ENCODE measurements at places on chromosomes 7 and 10.

- DNase-seq, result no peak
Measured at GRCh38 chr10:82750538-82750937, 875.5 kb downstream of the NRG3 start.

GRCh38 chr7:30252885-30253795, 31.3 kb upstream of the ZNRF2 start:
- DNase-seq, result no peak

GRCh38 chr10:43084812-43085211, 7.9 kb downstream of the RET start:
- no peak for DNase-seq

- no peak for DNase-seq
Measured at GRCh38 chr7:300048-300447, 10.1 kb downstream of the FOXL3 start.

DNA sequence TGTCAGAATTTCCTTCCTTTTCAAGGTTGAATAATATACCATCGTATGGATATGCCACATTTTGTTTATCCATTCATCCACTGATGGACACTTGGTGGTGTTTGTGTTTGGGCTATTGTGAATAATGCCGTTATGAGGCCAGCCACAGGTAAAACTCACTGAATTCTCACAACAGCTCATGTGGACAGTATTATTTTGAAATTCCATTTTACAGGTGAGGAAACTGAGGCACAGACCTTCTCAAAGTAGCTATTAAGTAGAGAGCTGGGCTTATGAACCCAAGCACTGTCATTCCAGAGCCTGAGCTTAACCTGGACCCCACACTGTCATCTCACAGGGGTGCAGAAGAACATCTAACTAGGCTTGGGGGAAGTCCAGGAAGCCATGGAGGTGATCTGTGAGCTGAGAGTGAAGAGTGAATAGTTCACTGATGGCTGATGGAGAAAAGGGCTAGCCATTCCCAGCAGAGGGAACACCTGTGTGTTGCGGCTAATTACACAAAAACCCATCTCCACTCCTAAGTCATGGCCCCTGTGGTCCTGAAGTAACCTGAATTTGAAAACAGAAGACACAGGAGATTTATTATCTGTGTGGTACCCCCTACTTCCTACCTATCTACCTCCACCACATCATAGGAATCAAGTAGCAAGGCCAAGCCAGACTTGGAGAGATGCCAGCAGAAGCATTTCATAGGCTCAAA, 8.7 kb downstream of the INMT start:
- no peak for DNase-seq

DNA sequence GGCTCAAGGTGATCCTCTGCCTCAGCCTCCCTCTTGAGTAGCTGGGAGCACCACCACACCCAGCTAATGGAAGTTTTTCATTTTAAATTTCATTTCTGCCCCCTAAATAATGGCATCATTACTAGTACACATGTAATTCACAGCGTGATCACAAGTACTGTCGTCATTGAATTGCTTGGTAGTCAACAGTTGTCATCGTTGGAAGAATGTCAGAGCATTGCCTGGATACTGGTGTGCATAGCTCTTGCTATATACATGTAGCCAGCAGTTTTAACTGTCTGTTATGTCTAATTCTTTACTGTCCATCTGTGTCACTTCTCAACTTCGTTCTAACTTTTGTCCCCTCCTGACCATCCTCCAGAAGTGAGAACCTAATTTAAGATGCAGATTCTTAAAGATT, 62.1 kb downstream of the CRPPA start:
- no peak for DNase-seq

GRCh38 chr10:93697207-93697606, 5.2 kb downstream of the FRA10AC1 start:
- DNase-seq, result no peak

GRCh38 chr10:49594594-49594993, 15.5 kb upstream of the SLC18A3 start:
- DNase-seq, result no peak

- DNase-seq, result no peak
Measured at GRCh38 chr7:24052572-24053260, 231.3 kb upstream of the NPY start.

Measured in stimulated activated CD8-positive, alpha-beta memory T cell treated with anti-CD3 and anti-CD28 coated beads, Interleukin-4, amount 100 ng/mL, for 1 hour (primary cell).